Activated T-helper 1 cell treated with Interleukin-2 at 50 U/mL for 16 hours (primary cell): ENCODE measurements at places on chromosomes 7 and 10.

DNA sequence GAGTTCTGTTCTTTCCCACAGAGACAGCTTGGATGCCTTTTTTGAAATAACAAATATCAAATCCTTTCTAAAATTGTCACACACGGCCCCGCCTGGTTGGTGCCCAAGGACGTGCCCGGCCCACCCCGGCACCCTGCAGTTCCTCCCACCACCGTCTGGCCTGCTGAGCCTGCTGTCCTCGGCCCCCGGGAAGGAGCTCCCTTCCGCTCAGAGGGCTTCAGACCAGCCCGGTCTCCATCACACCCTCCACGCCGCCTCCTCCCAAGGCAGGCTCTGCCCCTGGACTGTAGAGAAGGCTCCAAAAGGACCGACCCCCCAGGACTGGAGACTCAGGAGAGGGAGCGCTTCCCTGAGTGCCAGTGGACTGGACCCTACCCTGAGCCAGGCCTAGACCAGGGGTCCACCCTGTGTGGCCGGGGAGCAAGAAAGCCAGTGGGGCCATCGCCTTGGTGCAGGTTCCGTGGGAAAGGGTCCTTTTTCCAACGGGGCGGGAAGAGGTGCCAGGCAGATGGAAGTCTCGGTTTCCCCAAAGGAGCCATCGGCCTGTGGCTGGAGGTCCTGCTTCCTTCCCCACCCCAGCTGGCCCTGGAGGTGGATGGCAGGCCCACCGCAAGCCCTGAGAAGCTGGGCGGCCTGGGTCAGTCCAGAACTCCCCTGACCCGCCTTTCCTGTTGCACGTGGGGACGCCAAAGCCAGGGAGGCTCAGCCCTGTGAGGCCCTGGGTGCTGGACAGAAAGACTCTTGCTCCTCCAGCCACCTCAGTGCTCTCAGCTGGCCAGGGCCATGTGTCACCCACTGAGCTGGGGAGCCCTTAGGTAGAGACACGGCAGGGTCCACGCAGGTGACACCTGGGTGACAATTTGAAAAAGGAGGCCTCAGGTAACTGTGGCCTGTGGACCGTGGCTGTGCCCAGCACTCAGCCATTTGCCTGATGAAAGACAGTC lies 69.8 kb downstream of the PWWP2B start:
- DNase-seq, result no peak

DNA sequence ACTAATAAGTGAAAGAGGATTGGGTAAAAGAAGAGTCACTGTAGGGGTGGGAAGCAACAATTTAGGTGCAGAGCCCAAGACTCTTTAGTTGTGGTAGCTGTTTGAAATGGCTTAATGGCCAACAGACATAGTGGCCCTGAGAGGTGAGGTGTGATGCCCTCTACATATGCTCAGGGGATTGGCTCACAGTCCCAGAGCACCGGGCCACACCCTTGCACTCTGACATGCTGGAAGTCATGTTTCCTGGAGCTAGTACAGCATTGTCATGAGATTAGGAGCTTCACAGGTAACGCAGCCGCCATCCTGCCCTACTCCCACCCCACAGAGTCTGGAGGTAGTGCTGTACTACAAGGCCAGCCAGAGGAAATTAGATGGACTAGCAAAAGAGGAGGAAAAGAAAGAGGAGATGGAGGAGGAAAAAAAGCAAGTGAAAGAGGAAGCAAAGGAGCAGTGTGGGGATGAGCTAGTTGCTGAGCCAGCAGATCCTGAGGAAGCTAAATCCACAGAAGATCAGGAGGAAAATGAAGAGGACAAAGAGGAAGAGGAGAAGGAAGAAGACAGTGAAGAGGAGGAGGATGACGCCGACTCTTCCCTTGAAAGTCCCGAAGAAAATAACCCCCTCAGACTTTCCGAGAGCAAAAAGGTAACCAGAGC lies 14.8 kb upstream of the FLNC start:
- no peak for DNase-seq

GRCh38 chr10:104246976-104247375 lies 7.7 kb upstream of the GSTO1 start:
- no peak for DNase-seq

- no peak for DNase-seq
Measured at GRCh38 chr7:13603661-13604060, 385.8 kb downstream of the ETV1 start.

GRCh38 chr7:31734456-31734855 lies 47.4 kb downstream of the PPP1R17 start:
- DNase-seq, result no peak

- DNase-seq, result no peak
Measured at GRCh38 chr10:24668247-24668646, 55.4 kb downstream of the ARHGAP21 start.

DNA sequence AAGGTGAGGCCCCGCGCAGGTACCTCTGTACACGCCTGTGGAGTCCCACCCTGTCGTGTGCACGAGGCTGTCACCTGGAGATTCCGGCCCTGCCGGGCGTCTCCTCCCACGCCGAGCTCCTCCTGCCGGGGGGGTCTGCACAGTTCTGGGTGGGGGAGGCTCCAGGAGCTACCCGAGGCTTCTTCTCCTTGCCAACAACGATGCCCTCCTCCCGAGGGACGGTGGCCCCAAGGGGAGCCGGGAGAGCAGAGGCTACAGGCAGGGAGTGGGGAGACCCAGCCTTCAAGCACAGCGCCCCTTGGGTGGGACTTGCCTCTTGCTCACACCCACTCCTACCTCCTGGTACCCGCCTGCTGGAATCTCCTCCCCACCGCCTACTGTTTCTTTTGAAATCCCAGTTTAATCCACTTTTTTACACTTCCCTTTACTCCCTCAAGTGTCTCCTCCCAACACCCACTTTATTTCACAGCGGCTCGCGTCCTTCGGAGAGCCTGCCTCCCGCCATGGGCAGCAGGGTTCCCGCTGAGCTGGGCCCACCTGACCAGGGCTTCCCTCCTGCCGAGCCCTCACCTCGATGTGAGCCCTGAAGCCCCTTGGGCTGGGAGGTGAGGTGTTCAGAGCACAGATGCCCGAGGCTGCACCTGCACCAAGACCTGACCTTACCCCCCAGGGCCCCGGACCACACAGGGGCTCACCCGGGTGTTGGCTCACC lies 338.1 kb downstream of the DNAJB6 start:
- DNase-seq, result no peak

- no peak for DNase-seq
Measured at GRCh38 chr10:110764793-110765512, 106.8 kb upstream of the PDCD4 start.

- DNase-seq, result no peak
Measured at GRCh38 chr10:38072552-38072951, 21.6 kb upstream of the ZNF37A start.

DNA sequence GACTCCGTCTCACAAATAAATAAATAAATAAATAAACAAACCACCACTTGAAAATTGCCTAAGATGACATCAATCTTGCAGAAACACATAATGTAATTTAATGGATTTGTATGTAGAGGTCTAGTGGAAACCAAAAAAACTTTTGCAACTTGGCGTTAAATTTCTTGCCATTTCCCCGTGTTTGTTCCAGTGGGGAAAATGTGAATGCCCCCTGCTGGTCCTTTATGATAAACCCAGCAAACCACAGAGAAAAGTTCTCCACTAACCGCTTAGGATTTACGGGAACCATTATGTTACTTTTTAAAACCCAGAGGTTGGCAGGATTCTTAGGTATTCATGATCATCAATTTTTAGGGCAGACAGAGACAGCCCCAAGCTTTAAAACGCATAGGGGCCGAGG lies 32.5 kb downstream of the LAMB4 start:
- no peak for DNase-seq

DNA sequence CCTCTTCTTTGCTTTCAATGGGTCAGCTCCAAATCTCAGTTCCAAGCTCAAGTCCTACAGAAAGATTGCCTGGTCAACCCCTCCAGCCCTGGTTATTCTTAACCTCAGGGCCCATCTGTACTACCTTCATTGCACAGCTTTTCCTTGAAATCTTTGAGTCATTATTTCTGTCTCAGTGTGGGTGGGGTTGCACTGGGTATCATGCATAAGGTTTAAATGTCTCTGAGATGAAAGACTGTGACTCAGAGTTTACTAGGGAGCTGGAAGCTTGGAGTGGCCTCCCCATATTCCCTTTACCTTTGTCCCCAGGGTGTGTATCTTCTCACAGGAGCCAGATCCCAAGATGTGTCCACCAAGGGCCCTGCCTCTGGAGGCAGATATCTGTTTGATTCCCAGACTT lies 3.3 kb upstream of the OR6V1 start:
- DNase-seq, result no peak

DNA sequence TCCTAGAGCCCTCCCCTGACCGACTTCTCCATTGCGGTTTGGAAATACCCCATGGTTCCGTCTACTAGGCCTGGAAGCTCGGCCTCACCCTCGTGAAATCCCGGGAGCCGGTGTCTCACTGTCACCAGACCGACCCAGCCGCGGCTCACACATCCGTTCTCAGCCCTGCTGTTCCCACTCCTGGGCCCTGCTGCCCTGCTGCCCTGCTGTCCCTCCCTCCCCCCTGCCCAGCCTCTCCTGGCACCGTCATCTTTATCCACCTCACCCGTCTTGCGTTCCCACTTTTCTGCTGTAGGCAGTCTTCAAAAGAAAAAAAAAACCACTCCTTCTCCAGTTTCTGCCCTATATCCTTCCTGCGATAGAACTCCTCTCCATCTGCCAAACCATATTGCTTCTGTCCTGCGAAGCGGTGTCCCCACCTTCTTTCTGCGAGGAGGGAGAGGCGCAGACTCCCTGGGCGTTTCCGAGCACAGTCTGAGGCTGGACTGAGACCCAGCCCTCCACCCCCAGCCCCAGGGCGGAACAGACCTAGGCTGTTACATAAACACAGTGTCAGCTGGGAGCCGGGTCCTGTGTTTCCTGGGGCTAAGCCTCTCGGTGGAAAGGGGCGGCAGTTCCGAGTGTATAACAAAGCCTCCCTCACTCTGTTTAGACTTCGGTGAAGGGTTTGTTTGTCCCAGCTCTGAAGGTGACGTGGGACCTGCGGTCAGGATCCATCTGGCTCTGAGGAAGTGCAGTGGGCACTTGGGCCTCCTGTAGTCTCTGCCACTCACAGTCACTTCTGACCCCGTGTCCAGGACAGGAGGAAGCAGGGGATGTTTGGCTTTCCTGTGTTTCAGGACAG lies 2.8 kb downstream of the AGAP3 start:
- DNase-seq, result no peak

DNA sequence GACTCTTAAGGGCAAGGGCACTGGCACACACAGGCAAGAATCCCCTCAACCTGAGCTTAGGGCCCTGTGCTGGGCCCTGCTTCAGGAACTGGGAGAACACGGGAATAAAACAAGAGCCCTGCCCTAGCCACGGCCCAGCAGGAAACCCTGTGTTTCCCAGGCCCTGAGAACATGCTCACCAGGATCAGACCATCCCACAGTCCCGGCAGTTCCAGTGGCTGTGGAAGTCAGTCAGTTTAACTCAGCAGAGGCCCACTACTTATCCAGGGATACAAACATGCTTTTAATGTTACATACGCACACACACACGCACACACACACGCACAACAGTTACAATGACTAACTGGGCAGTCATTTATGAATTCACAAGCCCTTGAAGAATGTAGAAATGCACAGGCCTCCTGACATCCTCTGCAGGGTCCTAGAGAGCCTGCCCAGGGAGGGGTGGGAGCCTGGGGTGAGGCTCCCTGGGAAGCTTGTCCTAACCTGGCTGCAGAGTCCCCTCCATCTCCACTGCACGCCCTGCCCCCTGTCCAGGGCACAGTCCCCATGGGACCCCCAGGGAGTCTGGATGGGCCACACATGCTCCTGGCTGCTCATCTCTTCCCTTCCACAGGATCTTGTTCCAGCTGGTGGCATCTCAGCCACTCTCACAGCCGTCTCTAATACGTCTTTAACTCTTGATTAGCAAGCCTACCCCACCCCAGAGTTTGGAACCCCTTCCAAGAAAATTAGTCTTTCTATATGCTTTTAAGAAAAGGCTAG lies 97.6 kb downstream of the TCERG1L start:
- no peak for DNase-seq

DNA sequence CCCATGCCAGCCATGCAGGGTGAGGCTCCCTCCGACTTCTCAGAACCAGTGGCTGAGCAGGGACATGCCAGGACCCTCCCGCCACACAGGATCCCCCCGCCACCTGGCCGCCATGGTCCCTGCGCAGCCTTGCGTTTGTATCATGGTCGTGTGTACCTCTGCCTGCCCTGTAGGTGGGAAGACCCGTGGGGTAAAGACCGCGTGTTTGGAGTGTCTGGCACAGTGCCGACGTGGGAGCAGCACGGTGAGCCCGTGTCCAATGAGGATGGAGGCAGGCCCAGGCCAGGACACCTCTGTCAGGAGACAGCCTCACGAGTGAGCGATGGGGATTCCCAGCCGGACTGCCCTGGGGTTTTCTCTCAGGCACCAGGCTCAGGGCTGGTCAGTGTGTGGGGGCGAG lies 31.9 kb downstream of the NKX6-2 start:
- no peak for DNase-seq

DNA sequence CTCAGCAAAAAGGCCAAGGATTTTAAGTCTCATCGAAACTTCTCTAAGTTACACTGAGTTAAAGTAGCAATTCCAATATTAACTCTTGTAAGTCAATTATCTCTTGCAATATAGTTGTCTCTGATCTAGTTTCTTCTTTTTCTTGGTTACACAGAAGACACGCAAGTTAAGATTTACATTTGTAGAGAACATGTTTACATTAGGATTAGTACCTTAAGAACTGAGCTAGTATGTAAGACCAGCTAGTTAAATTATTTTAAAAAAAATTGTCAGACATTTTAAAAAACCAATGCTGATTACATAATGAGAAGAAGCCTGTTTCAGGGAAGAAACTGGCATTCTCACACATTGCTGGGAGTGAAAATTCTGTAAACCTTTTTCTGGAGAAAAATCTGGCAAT lies 31.4 kb downstream of the FRA10AC1 start:
- DNase-seq, result no peak

DNA sequence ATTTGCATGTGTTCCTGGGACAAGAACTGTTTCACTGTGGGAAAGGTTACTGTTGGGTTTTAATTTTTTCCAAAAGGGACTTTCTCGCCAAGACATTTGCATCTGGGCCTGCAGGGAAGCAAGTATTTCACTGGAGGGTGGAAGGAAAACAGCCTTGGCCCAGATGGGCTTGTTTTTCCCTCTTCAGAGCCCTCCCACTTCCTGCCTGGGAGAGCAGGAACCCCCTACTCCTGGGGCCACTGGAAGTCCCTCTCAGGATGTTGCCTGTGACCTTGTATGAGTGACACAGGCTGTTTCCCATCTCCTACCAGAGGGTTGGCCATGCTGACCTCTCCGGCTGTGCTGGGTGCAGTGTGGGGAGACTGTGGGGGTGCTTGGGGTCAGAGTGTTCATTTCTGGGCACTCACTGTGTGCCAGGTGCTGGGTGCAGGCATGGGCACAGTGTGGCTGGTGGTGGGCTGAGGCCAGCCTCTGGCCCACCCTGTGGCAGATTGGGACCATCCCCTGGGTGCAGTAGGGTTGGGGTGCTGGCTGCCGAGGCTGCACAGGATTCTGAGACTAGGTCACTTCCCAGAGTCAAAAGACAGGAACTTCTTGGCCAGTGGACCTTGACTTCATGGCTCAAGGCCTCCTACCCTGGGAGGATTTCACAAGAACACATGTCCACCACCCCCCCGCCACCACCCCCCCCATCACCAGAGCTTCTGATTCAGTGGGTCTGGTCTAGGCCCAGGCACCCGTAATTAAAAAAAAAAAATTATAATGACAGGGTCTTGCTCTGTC lies 10.2 kb downstream of the TSPAN15 start:
- DNase-seq, result no peak
